ENCODE measurements at places on chromosomes 2 and 18. TPM values are rescaled to one million over a fixed set of nuclear protein-coding genes. Genes with fewer than 3 reads are reported as not detected.

The CYP26B1 gene
- 0.33 TPM for total RNA-seq

The ZNF892 gene
- 4.5 TPM for total RNA-seq

The CHRND gene
- total RNA-seq: not detected

The TWIST2 gene
- 102 TPM for total RNA-seq

The VWA3B gene
- total RNA-seq: not detected

The CFAP65 gene
- total RNA-seq: not detected

The CPS1 gene
- 21.2 TPM for total RNA-seq

The NEU4 gene
- total RNA-seq: not detected

The DOK6 gene
- 1.2 TPM for total RNA-seq

The CREG2 gene
- 5.2 TPM for total RNA-seq

The AMER3 gene
- not detected for total RNA-seq

The NEB gene
- 0.12 TPM for total RNA-seq

Data from uterine smooth muscle cell (primary cell).